Activated T-helper 1 cell treated with Interleukin-2 at 50 U/mL for 16 hours (primary cell): ENCODE measurements at places on chromosomes 6 and 20.

GRCh38 chr20:20456741-20457140 lies 88.8 kb downstream of the INSM1 start:
- no peak for DNase-seq

- DNase-seq = no peak
Observed at GRCh38 chr6:68638230-68638900, 3.3 kb downstream of the ADGRB3 start.

DNA sequence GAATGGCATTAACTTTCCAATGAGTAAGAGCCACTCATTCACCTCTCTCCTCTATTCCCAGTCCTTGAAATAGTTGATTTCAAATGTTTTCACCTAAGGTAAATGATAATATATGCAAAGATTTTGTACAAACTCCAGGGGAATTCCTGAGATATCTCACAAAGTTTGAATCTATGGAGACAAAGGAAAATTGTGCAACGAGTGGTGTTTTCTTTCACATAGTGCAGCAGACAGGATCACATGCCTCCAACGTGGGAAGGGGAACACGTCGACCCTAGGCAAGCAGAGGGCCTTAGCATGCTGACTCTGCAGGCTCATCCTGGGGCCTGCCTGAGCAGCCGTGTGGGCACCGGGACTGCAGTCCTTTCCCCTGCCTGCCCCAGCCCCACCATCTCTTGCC lies 195.6 kb upstream of the THBS2 start:
- DNase-seq = no peak

DNA sequence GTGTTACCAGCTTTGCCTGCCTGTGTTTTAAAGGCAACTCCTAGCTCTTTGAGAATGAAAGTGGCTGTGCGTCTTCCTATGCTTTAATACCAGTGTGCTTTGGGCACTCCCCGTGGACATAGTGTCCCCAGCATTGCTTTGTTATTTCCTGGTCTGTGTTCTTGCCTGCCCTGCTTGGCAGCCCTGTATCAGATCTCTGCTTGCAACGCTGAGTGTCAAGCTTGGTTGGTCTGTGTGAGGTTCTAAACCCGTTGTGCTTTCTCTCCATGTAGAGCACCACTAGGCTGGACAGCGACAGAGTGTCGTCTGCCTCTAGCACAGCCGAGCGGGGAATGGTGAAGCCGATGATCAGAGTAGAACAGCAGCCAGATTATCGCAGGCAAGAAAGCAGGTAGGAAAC lies 80.2 kb downstream of the AFDN start:
- no peak for DNase-seq

DNA sequence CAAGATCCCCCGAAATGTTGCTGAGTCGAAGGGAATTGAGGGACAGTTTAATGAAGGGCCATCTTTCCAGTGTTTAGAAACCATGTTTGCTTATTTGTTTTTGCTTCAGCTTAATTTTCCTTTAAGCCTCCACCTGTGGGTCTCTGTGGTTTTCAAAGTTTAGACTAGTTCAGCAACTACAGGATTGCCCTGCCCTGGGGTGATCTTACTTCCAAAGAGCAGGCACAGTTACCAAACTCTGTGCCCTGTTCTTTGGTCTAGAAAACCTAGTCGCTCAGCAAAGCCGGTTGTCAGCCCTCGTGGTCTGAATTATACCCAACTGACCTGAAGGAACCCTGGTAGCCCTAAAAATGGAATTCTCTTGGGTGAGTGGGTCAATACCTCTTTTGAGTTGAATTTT lies 219.2 kb upstream of the GMDS start:
- no peak for DNase-seq

GRCh38 chr6:111038534-111039252 lies 48.6 kb upstream of the SLC16A10 start:
- no peak for DNase-seq

- no peak for DNase-seq
Observed at GRCh38 chr6:170136541-170137175, 154.2 kb downstream of the DLL1 start.

- DNase-seq = no peak
Observed at GRCh38 chr6:11815231-11815630, 36.6 kb upstream of the ADTRP start.

- DNase-seq = no peak
Observed at GRCh38 chr6:141123049-141123448, 1009.7 kb upstream of the GJE1 start.

GRCh38 chr20:3121271-3121911 lies 36.9 kb upstream of the AVP start:
- no peak for DNase-seq

GRCh38 chr6:12119085-12119588 lies 107.0 kb downstream of the HIVEP1 start:
- no peak for DNase-seq

GRCh38 chr6:31399589-31400466 lies 3.6 kb upstream of the MICA start:
- peak; percentile 42 for DNase-seq

- DNase-seq = no peak
Observed at GRCh38 chr6:137095651-137096238, 51.0 kb upstream of the IL20RA start.

GRCh38 chr6:16498237-16498636 lies 259.9 kb downstream of the GMPR start:
- no peak for DNase-seq

- no peak for DNase-seq
Observed at GRCh38 chr6:125598422-125598821, 151.0 kb upstream of the HEY2 start.

- DNase-seq = no peak
Observed at GRCh38 chr6:135322427-135323201, 141.5 kb downstream of the MYB start.

DNA sequence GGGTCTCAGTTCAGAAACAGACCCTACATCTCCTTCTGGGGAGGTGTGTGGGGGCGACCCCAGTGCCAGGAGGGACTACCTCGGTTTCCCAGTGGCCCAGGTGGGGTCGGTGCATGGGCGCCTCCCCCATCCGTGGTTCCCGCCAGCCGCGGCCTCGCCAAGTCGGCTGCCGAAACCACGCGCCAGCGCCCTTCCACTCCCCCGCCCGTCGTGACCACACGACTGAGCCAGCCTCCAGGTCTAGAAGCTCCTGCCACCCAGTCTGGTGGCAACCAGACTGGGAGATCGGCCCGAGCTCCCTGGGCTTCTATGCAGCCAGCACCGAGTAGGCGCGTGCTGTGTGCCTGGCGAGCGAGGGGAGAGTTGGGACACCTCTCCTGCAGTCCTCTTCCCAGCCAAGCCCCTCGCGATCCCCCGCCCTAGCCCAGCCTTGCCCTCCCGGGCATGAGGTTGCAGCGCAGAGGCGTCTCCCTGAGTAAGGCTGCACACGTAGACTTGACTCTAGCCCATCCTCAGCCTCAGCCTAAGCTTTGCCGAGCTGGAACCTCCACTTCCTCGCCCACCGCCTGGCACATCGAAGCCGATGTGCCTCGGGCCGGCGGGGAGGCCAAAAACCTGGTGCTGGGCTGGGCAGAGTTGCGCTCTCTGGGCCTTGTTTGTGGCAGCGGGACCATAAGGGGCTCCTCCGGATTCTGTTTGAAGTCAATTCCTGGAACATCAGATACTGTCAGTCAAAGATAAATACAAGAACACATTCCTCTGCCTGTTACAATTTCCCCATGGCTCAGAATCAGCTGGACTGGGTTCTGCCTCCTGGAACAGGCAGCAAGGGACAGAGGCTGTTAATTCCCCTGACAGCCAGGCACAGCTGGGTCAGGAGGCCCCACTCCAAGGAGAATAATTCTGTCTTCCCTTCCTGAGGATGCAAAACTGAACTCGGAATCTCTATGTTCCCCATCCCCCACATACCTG lies 1.5 kb upstream of the CPNE5 start:
- DNase-seq = no peak

GRCh38 chr6:41464481-41464880 lies 81.7 kb upstream of the FOXP4 start:
- DNase-seq = no peak

GRCh38 chr20:46803123-46804020 lies 91.3 kb upstream of the EYA2 start:
- DNase-seq = no peak

- DNase-seq = no peak
Observed at GRCh38 chr6:15400572-15401004, 154.7 kb downstream of the JARID2 start.

GRCh38 chr20:1163653-1164052 lies 21.1 kb downstream of the TMEM74B start:
- DNase-seq = no peak

DNA sequence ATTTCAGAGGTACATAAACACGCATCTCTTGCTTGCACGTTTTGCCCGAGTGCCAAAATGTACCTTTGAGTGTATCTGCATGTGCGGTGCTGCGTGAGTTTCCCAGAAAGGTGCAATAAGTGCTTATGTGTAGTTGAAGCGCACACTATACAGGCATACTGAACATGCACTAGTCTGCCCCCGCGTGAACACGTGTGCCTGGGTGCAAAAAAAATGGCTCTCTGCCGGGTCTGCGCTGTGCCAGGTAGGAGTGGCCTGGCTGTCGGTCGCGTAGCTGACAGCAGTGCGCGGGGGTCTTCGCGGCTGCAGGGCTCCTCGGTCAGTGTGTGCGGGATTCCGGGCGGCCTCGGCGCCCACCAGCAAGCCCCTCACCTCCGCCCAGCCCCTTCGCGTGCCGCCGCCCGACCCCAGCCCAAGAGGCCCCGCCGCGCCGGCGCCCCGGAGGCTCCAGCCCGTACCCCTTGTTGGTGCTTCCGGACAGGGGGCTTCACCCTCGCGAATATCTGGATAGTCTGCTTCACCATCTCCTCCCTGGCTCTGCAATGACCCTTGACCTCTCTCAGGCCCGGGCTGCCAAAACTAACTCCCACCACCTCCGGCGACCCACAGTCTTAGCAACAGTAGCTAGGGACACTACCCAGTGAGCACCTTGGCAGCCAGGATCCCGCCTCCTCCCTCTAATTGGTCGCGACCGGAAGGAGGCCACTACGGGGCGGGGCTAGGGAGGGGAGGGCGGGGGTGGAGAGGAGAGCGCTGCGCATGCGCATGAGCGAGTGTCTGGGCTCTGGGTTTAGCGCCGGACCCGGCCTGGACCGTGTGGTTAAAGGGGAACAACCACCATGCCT lies at the start of gene KIF6:
KIF6 (minus strand) TSS at position 622 of the 845 bp plus-strand sequence; CDS start at position 524, 98 bp downstream.
- DNase-seq = peak; percentile 44

DNA sequence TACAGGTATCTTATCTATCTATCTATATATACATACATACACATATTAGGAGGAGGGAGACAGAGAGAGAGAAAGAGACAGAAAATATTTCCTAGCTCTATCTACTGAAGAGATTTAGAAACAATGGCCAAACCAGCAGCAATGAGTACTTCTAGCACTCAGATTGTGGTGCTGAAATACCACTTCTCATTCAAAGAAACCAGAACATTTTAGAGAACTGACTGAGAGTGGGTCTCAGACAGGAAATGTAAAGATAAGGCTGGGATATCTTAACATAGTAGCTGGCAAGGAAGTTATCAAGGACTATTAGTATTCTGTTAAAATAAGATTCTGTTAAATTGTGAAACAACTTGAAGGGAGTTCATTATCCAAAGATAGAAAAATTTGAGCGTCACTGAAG lies 57.0 kb downstream of the DNAAF9 start:
- no peak for DNase-seq

DNA sequence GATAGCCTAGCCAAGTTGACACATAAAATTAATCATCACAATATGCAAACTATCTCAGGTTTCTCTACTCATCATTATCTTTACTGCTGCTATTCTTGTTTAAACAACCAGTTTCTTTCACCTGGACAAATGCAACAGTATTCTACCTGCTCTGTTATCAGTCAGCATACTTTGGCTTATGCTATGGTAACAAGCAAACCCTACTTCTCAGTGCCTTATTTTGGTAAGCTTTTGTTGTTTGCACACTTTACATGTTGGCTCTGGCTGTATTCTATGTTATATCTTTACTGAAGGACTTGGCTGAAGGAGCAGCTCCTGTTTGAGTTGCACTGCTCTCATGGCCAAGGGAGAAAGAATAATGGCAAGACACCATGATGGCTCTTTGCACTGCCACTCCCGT lies 463.1 kb downstream of the EPM2A start:
- DNase-seq = no peak

DNA sequence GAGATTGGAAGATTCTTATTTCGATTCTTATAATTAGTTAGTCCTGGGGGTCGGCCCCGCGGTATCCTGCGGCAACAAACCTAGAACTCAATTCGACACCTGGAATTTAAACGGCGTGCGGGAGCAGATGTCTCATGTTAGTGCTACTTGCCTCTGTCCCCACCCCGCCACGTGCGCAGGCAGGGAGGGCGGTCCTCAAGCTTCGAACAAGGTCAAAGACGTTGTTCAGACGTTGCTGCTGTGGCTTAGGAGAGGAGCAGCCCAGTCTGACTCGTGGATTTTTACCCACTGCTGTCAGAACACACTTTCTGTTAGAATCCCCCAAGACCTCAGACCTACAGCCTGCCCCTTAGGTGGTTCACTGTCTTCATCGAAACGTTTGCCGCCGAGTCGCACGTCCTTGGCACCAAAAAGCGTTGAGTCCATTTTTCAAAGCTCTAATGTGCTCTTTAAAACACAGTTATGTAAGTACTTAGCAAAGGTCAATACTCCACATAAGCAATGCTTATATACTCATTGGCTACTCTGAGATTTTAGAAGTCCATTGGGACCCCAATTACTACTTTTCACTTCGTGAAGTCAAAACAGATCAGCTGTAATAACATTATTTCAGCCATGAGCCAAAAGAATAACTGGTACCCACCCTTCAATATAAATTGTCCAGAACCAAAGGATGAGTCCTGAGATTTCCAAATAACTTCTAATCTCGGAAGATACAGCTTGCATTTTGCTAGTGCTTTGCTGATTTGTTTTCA lies 2.7 kb upstream of the C6orf62 start:
- DNase-seq = no peak

DNA sequence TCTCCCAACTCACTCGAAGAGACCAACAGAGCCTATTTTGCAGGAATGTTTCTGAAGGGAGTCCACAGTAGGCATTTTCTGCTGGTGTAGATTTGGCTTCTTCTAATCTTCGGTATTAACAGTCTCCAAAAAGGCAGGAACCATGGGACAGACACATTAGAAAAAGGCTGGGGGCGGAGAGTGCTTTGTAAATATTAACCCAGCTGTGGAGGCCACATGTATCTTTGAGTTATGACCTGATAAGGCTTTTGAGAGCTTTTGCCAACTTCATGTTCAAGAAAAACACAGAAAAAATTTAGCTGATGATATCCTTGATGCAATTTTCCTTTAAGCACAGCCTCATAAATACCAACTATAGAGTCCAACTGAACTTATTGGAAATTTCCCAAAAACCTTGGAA lies 119.4 kb upstream of the TSHZ2 start:
- DNase-seq = no peak

DNA sequence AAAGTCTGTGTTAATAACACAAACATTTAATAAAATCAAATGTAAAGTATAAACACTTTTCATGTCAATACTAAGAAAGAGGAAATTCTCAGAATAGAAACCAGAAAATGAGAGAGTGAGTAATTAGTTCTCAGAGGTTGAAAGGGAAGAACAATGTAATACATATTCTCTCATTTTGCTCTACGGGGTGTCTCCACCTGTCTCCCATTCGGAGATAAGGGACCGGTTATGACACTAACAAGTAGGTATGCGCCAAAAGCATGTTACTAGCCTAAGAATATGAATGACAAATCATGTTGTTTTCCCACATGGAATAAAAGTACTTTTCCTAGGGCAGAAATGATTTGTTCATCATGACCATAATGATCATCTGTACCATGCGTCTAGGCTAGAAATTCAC lies 35.6 kb upstream of the PRELID3B start:
- no peak for DNase-seq
